DMS153 (cell line): ENCODE measurements at places on chromosomes 1 and 21.

GRCh38 chr1:25799935-25800702 lies at the start of gene SELENON:
TSS of gene SELENON (plus strand) at chr1:25800193. CDS start at chr1:25800231, 38 bp downstream.
- DNase-seq = peak; percentile 33

- DNase-seq = no peak
Measured at GRCh38 chr1:112882271-112882744, 73.7 kb downstream of the SLC16A1 start.

GRCh38 chr21:42892582-42892930 lies 553 bp upstream of the NDUFV3 start:
- DNase-seq = no peak

- DNase-seq = no peak
Measured at GRCh38 chr1:20437640-20438039, 48.4 kb downstream of the CAMK2N1 start.

GRCh38 chr1:78667939-78668338 lies 18.3 kb downstream of the IFI44 start:
- no peak for DNase-seq
